ENCODE measurements at places on chromosomes 16 and 17.

DNA sequence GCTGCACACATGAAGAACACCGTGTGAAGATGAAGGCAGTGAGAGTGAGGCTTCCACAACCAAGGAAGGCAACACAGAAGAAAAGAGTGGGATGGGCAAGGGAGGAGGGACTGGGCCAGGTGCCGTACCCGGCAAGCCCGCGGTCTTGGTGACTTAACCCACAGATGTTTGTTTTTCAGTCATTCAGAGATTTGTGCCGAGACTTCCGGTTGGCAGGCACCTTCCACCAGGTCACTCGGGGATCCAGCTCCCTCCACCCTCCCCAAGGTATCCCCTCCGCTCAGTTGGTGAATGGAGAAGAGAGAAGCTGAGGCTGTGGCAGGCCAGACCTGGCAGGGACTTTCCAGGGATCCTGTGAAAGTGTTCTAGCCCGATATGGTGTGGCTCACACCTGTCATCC is 4.9 kb upstream of the KREMEN2 start:
- no peak for DNase-seq

GRCh38 chr17:77120868-77121267 is 19.9 kb upstream of the SEC14L1 start:
- DNase-seq = no peak

- no peak for DNase-seq
Observed at GRCh38 chr17:60554377-60554788, 28.3 kb upstream of the APPBP2 start.

DNA sequence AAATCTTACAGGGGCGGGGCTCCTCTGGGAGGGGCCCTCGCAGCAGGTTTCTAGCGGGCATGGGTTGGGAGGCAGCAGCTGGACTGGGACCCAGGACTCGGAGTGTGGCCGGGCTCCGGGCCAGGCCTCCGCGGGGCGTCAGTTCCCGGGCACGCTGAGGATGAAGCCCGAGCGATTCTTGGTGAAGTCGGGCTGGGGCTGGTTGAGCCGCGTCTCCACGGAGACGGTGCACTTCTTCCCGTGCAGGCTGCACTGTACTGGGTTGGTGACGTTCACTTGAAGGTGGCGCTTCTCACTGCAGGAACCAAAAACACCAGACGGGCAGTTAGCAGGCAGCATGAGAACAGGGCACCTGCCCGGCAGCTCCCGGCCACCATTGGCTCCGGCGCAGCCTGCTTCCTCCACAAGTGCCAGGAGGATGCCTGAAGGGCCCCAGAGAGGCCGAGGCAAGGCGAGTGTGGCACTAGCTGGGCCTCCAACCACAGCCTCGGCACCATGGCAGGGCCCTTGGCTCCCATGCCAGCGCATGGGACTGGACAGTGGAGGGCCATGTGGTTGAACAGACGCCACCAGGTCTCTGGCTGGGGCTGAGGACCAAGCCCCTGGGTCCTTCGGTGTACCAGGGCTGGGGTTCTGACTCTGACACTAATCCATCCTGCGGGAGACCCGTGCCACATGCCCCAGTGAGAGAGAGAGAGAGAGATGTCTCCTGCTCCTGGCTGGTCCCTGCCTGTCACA is 8.0 kb downstream of the CDK5R1 start:
- DNase-seq = peak; percentile 67

DNA sequence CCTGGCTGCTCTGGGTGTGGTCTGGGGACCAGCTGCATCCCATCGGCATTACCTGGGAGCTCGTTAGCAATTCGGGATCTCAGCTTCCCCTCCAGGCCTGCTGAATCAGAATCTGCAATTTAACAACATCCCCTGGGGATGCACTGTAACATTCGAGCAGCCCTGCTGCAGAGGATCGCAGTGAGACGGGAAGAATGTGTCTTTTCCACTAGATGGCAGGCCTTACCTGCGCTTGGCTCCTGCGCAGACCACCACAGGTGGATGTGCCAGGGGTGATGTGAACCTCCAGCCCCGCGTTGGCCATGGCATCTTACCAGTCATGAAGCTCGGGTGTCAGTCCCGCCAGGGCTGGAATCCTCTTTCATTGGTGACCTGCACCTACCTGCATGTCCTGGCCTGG is 209.9 kb downstream of the PRKCB start:
- DNase-seq = peak; percentile 25

GRCh38 chr16:69188716-69189115 is 1.8 kb downstream of the SNTB2 start:
- DNase-seq = no peak

DNA sequence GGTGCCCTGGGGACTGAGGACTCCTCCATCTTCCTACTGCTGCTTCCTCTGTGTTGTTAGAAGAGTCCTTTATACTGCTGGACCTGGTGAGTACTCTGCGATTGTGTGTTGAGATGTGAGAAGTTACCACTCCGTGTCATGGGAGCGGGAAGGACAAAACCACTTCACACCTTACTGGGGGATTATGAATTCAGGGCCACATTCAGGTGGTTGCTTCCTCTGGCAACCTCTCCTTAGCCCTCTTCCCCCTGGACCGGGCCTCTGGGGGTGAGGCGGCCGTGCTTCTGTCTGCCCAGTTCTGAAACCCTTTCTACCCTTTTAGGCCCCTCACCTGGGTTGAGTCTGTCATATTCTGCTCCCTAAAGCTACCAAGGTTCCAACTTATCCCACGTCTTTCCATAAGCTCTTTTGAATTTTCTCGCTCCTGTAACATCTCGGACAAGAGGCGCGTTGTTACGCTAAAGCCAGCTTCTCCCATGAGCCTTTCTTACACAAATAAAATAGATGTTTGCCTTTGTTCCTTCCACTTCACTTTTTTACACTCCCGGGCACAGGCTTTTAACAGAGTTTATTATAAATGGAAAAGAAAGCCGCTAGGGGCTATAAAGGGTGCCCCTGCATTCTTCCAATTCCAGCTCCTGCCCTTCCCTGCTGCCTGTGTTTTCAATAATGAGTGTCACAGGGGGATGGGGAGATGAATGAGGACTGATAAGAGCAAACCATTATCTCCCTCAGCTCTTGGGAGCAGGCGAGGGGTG is 20.7 kb upstream of the CDH13 start:
- no peak for DNase-seq

DNA sequence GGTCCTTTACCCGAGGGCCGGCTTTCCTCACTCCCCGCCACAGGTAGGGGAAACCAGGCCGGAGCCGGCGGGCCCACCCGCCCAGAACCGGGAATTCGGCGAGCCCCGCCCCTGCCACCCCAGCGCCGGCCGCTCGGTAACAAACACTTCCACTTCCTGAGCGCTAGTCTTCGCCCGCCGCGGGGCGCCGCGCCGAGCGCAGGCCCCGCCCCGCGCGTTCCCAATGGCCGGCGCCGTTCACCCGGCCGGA is 224 bp upstream of the NHERF1 start:
- no peak for DNase-seq

- DNase-seq = no peak
Observed at GRCh38 chr16:25692742-25693508, 1.2 kb downstream of the HS3ST4 start.

DNA sequence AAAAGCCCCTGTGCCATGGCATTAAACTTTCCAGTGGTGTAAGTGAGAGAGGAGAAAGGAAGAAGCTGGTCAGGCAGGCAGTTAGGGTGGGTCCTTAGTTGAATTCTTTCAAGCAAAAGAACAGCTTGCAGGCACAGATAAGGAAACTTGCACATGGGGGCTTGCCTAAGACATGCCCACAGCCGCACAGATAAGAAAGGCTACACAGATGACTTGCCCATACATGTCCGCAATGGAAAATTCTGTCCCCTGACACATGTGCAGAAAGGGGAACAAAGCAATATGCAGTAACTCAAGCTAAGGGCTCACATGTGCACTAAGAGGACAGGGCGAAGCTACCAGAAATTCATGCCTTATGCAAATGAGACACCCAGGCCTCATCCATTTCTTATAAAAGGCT is 69.9 kb downstream of the GSG1L start:
- DNase-seq = no peak

GRCh38 chr17:78991017-78991738 is 11.5 kb upstream of the LGALS3BP start:
- no peak for DNase-seq

DNA sequence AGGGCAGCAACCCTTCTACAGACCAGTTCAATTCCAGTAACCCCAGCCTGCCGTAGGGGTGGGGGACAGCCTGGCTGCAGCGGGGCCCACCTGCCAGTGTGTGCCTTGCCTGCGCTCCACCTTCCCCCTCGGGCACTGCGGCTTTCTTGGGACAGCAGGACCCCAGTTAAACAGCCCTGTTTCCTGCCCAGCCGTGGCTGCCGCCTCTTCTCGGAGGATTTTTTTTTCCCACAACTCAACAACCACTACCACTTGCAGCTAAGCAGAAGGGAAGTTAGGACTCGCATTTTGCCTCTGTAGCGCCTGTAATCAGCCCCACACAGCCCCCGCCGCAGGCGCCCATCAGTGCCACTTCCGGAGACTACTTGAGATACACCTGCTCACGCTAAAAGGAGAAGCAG is 76.1 kb downstream of the RAI1 start:
- peak; percentile 59 for DNase-seq

- no peak for DNase-seq
Observed at GRCh38 chr16:49248227-49248626, 33.4 kb downstream of the CBLN1 start.

DNA sequence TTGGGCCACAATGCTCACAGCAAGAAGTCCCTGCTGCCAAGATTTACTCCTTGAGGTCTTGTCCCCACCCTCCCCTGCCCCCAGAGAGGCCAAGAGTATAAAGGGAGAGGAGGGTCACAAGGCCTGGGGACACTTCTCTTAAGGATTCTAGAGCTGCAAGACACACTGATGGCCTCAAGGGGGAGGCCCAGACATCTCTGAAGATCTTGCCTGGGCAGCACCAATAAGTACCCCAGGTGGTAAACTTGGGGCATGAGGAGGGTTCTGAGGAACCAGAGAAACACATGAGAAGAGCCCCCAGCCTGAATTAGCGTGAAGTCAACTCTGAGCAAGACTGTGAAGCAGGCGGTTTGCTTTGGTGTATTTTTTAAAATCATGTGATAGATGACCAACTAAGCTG is 26.8 kb upstream of the MTMR4 start:
- no peak for DNase-seq

- DNase-seq = no peak
Observed at GRCh38 chr16:82630688-82631087, 3.9 kb downstream of the CDH13 start.

GRCh38 chr16:79114759-79115158 is 485.8 kb downstream of the MAF start:
- DNase-seq = no peak
